Mucosa of gallbladder (tissue), 1 donor: ENCODE measurements at places on chromosomes 4 and X. TPM values are rescaled to one million over a fixed set of nuclear protein-coding genes. Genes with fewer than 3 reads are reported as not detected.

GRCh38 chr4:22385611-22386011 lies 130.3 kb downstream of the ADGRA3 start:
- DNase-seq: no peak

GRCh38 chrX:150408561-150408960 lies 45.4 kb downstream of the MAMLD1 start:
- no peak for DNase-seq

- no peak for DNase-seq
Observed at GRCh38 chr4:24229978-24230377, 340.1 kb upstream of the PPARGC1A start.

The USP17L24 gene
- total RNA-seq: not detected

The RBMXL3 gene
- not detected for total RNA-seq

The VCX3B gene
- total RNA-seq: not detected
